Hematopoietic multipotent progenitor cell treated with erythropoietin and hydrocortisone succinate and interleukin-3 and kit ligand, for 6 days (in vitro differentiated cells): ENCODE measurements at places on chromosomes 2 and 18.

DNA sequence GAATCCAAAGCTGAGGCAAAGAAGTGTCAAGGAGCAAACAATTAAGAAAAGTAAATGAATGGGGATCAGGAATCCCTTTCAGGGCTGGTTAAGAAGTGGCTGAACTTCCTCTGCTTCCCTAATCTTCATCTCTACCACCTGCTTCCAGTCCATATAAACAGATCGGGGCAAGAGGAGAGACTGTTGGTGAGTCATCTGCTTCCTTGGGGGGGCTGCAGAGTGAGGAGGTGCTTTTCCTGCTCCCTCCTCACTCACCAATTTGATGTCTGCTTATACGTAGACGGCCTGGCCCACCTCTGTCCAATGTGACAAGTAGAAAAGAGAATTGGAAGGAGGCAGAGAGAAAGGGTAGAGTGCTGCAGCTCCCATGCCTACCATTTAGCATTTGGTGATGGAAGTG lies 68.4 kb downstream of the NAB1 start:
- no peak for DNase-seq

- DNase-seq, result peak; percentile 53
Measured at GRCh38 chr2:46985512-46985911, 69.9 kb upstream of the MCFD2 start.

DNA sequence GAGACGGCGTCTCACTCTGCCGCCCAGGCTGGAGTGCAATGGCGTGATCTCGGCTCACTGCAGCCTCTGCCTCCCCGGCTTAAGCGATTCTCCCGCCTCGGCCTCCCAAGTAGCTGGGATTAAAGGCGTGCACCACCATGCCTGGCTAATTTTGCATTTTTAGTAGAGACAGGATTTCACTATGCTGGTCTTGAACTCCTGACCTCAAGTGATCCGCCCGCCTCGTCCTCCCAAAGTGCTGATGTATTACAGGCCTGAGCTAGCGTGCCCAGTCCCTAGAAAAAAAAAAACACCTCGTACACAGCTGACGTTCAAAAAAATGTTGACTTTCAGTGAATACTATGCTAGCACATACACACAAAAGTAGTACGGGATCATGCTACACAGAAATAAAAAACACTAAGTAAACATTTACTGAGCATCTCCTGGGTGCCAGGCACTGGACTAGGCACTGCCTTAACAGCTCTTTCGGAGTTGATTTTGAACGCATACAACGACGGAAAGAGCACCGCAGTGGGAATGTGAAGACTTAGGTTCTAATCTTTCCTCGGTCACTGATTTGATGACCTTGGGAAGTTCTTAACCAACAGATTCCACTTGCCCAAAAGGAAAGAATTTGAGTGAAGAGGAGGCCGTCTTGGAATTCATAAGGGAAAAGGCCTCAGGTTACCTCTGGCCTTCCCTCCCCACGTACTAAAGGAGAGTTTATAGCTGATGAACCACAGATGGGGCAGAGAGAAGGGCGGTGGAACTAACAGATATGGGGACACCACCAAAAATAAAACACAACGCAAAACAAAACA lies 1.1 kb downstream of the DNAJC27 start:
- DNase-seq, result peak; percentile 23

- no peak for DNase-seq
Measured at GRCh38 chr18:29780816-29781215, 1261.7 kb downstream of the DSC3 start.

GRCh38 chr2:28602751-28603639 lies 107.1 kb downstream of the PLB1 start:
- DNase-seq, result peak; percentile 26

DNA sequence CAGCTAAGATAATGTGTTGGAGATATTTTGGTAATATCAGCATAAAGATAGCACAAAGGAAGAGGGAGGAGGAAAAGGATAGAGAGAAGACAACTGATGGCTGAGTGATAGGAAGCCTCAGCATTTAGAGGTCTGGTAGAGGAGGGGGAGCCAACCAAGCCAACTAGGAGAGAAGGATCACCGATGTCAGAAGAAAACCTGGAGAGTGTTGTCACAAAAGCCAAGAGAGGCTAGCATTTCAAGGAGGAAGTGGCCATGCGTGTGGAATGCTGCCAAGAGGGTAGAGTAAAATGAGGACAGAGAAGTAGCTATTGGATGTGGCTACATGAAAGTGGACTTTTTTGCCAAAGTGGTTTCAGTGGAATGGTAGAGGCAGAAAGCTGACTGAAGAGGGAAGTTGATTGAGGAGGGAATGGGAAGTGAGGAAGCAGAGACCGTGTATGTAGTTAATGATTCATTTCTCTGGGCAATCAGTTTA lies 34.3 kb downstream of the LCLAT1 start:
- DNase-seq, result peak; percentile 56

DNA sequence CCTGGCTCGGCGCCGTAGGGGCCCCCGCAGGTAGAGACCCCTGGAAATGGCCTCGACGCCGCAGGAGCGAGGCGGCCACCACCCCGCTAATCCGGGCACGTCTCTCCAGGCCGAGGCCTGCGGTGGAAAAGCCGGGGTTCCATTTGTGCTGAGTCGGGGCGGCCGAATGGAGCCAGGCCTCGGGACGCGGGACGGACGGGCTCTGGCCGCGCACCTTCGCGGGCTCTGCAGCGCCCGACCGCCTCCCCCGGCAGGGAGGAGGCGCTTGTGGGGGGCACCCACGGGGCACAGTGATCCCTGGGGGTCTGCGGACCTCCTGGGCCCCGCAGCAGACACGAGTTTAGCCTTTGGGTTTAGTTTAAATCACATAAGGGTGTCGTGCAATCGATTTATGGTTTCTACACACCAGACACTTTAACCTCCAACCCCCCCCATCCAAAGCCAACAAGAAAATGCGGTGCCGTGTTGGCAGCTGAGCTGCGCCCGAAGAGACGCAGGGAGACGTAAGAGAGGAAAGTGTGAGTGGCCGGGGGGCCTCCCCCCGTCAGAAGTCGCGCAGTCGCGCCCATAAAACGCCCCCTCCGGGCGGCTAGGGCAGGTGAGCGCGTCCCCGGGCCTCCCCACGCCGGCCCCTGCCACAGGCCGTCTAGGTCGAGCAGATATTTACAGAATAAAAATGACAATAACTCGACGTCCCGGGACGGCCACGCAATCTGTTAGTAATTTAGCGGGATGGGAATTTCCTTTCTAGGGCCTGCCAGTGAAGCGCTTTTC lies 1.0 kb upstream of the NFATC1 start:
- DNase-seq, result peak; percentile 67

- DNase-seq, result no peak
Measured at GRCh38 chr18:78323453-78324197, 656.0 kb upstream of the SALL3 start.

GRCh38 chr18:2826581-2826980 lies 20.2 kb upstream of the EMILIN2 start:
- DNase-seq, result no peak

DNA sequence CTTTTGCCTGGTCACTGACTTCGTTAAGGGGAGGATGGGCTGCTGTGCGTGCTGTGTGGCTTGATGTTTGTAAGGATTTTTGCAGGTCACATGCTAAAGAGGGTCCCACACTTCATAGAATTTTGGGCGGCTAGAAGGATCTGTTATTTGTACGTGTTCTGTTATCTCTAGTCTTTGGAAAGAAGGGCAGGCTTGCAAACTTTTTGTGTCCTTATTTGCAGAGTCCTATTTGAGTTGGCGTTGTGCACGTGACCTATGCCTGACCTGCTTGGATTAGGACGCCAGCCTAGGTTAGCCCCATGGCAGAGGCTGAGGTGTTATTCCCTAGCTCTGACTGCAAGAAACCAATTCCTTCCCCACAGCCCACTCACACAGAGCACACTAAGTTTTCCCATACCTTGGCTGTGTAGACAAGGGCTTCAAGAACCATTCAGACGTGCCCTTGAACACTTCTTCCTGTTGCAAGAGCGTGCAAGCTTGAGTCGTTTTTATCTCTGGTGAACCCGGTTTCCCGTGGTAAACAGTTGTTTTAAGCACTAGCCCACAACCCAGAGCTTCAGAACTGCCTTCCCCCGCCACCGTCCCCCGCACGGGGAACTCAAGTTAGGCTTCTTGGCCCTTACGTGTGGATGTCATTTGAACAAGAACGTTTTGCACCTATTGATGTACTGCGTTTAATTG lies 94.6 kb downstream of the LDLRAD4 start:
- DNase-seq, result peak; percentile 77

DNA sequence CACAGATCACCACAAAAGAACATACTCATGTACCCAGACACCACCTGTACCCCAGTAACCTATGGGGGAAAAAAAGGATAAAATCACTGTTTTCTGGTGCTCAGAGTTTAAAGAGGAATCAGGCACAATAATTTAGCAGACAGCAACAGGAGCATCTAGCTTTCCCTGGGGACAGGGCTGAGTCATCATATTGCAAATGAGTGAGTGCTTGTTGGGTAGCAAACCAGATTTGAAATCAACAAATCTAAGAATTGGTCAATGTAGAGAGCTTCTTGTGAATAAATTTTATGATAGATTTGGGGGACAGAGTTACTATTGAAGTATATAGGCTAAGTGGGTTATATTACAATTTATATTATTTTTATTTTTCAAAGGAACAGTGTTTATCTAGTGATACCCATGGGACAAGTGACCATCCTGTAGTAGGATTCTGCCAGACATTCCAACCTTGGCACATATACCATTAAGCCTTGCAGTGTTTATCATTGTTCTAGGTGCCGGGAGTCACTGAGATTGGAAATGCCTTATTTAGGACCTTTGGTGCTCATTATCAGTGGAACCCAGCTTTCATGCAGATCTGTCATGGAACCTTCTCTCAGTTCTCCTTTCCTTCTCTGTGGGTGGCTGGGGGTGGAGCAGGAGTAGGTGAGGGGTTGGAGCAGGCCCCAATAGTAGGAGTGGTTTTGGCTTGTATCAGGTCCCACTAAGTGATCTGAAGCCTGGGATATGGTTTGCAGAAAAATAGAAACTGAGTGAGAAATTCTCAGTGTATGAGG lies 117.2 kb downstream of the CERS6 start:
- no peak for DNase-seq

DNA sequence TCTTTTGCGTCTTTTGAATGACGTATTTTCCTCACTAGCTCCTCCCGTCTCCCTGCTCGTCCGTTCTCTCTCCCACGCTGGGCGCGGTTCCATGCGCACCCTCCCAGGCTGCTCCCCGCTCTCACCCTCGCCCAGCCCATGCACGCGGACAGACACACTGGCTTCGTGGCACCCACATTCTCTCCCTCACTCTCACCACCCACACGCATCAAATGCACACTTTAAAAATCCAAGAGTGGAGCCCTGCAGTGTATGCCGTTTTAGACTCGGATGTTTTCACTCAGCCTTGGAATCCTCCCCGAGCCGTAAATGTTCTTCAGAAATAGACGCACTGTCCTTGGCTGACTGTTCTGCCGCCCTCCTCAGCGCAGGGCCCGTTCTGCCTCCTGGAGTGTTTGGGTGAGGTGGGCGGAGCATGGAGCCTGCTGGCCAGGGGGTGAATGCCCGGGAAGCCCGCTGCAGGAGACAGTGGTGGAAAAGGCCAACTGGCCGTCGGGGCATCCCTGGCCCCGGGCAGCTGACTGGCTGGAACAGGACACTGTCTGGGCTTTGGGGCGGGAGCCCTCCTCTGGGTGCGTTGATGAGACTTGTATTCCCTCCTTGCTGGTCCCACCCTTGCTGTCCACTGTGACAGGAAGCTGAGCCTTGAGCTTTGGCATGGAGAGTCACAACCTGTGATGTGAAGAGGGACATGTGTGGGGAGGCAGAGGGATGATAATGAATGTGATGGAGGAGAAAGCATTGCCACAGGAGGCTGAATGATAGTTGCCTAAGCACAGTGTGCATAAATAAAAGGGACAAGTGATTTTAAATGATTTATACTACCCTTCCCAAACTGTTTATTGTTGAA lies 35.4 kb upstream of the LYPD6B start:
- DNase-seq, result no peak

DNA sequence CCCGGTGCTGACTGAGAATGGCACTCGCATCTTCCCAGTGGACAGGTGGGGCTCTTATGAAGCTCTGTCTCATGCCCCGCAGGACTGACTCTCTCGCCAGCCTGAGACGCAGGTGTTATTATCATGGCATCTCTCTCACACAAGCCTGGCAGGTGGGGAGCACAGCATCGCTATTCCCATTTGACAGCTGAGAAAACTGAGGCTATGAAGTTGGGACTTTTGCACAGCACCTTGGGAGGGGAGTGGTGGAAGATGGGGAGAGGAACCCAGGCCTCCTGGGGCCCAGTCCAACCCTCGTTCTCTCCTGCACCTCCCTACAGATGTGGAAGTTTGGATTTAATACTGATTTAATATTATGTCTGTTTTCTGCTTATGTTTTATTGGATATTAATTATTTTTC lies 9.0 kb upstream of the NTSR2 start:
- DNase-seq, result no peak

DNA sequence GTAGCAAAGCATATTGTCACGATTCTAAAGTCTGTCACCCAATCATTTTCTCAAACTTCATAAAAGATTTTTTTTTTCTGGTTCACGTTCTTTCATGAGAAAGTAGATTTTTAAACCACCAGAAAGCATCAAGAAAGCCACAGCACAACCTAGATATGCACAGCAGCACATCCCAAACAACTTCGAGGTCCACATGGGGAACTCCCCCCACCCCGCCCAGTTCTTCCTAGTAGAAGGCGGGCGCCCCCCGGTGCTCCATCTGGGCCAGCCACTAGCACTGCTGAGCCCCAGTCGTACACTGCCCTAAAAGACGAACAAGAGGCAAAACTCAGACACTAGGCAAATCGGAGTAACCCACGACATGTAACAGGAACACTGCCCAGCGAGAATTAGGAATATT lies 15.5 kb downstream of the HDLBP start:
- DNase-seq, result peak; percentile 52

DNA sequence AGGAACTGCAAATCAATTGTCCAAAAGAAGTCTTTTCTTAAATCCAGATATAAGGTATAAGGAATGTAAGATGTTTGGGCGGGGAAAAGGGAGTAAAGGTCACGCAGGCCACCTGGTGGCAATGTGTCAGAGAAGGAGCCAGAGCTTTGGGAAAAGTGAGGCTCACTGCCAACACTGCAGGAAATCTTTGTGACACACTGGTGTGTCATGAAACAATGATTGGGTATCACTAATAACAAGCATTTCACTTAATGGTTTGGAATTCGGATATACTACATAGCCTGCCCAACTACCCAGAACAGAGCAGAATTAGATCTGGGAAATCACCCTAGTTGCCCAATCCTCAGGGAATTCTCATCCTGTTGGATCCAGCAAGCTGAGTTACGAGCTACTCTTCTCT lies 61.0 kb downstream of the RBMS1 start:
- no peak for DNase-seq

- DNase-seq, result no peak
Measured at GRCh38 chr2:59909147-59909546, 644.3 kb downstream of the BCL11A start.

DNA sequence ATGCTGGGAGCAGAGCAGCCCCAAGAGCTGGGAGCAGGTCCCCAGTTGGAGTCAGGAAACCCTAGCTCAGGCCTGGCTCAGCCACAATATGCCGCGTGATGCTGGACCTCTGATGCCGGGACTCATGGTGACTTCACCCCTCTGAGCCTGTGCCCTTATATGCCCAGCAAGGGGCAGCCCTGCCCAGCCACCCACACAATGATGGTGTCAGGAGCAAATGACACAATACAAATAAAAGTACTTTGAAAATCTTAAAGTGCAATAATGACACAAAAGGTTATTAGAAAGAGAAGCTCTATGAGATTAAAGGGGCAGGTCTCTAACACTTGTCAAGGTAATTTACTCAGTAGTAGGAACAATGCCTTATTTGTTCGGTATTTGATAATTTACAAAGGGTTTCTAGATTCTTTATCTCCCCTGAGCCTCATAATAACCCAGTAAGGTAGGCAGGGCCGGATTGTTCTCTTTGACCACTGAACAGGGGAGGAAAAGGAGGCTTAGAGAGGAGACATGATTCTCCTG lies 18.3 kb upstream of the KIF3C start:
- no peak for DNase-seq
